ENCODE measurements at places on chromosomes 6 and 20. TPM values are rescaled to one million over a fixed set of nuclear protein-coding genes. Genes with fewer than 3 reads are reported as not detected.

DNA sequence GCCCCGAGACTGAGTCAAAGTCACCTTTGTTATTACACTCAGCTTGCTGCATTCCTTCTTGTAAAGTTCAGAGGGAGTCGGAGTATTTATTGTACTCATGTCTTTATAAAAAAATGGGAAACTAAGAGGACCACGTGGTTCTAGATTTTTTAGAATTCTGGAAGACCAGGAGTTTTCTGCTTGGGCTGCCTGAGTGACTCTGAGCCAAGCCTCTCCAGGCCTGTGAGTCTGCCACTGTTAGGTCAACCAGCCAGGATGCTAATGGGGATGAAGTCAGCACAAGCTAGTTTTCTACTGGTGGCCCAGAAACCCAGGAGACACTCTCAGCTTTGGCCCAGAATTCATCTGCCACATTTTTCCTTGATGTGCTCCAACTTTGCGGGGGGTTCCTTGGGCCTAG is 453.5 kb upstream of the SULF2 start:
- H3K36me3 ChIP-seq: no peaks in the 10 kb centered on the region
- no peak overlapping the region for H3K4me3 ChIP-seq
- H3K27me3 ChIP-seq: no peaks in the 10 kb centered on the region

GRCh38 chr20:63731410-63731809 is 5.1 kb upstream of the LIME1 start:
- no peak overlapping the region for H3K27ac ChIP-seq
- no peak for DNase-seq
- H3K4me3 ChIP-seq: no peak overlapping the region
- no peaks in the 10 kb centered on the region for H3K36me3 ChIP-seq

GRCh38 chr6:153045271-153045670 is 42.8 kb upstream of the MTRF1L start:
- H3K27me3 ChIP-seq: no peaks in the 10 kb centered on the region
- H3K36me3 ChIP-seq: no peaks in the 10 kb centered on the region
- no peak overlapping the region for H3K4me3 ChIP-seq
- H3K4me1 ChIP-seq: no peaks in the 10 kb centered on the region
- DNase-seq: no peak

GRCh38 chr6:53630533-53631226 is 34.9 kb downstream of the KLHL31 start:
- no peak overlapping the region for H3K4me3 ChIP-seq
- H3K27me3 ChIP-seq: no peaks in the 10 kb centered on the region

- no peaks in the 10 kb centered on the region for H3K36me3 ChIP-seq
- H3K27ac ChIP-seq: no peak overlapping the region
- peaks cover 14% of the 10 kb centered on the region for H3K4me1 ChIP-seq
- no peaks in the 10 kb centered on the region for H3K27me3 ChIP-seq
These were observed 497.2 kb downstream of the BCKDHB start for GRCh38 chr6:80603679-80604078.

- H3K27ac ChIP-seq: no peak overlapping the region
- DNase-seq: no peak
- H3K4me3 ChIP-seq: no peak overlapping the region
- no peaks in the 10 kb centered on the region for H3K4me1 ChIP-seq
- H3K27me3 ChIP-seq: no peaks in the 10 kb centered on the region
These were observed 113.1 kb downstream of the FOXA2 start for GRCh38 chr20:22471156-22471836.

DNA sequence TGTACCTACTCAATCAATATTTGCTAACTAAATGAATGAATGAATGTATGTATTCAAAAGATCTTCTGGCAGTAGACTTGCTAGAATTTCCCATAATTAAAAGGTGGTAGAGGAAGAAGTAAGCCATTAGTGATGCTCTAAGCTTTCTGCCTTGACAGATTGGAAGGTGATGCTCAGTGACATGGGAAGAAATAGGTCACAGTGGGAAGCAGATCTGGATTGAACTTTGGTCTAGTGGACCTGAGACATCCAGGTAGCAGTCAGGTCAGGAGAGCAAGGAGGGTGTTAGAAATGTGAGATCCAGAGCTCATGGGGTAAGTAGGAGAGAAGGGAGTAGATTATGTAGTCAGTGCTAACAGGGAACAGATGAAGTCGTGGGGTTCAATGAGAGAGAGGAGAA is 106.4 kb downstream of the SNX5 start:
- H3K4me1 ChIP-seq: peaks cover 15% of the 10 kb centered on the region
- H3K27me3 ChIP-seq: no peaks in the 10 kb centered on the region
- no peak overlapping the region for H3K4me3 ChIP-seq
- H3K36me3 ChIP-seq: no peaks in the 10 kb centered on the region
- no peak for DNase-seq
- H3K27ac ChIP-seq: no peak overlapping the region

DNA sequence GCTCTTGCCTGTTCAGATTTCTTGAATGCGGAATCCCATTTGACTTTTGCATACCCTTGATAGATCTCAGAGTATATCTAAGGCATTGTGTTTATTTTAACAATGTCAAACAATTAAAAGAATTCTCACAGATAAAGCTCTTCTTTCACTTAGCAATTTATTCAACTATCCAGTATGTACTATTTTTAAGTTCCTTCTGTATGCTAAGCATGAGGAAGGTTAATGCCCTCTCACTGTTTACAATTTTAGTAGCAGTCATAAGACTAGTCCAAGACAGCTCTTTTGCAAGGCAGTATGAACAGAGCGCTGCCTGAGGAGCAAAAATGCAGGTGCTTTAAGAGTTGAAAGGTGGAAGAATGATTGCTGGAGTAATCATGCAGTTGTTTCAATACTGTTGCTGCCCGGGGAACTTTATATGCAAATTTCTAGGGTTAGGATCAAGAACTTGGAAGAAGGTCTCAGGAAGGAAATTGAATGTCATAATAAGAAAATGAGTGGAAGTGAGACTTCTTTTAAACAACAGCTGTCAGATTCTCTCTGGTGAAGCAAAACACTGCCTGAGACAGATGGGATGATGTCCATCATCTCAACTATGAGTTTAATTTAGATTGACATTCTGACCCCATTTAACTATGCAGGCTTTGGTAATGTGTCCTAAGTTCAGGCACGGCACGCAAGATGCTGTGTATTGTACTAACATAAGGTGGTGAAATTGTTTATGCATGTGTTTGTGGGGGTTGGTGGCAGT is 1303.5 kb upstream of the CITED2 start:
- H3K4me3 ChIP-seq: no peak overlapping the region
- no peak overlapping the region for H3K27ac ChIP-seq
- no peaks in the 10 kb centered on the region for H3K36me3 ChIP-seq
- H3K27me3 ChIP-seq: no peaks in the 10 kb centered on the region
- DNase-seq: no peak
- H3K4me1 ChIP-seq: no peaks in the 10 kb centered on the region

- no peaks in the 10 kb centered on the region for H3K27me3 ChIP-seq
- no peak overlapping the region for H3K27ac ChIP-seq
- H3K4me3 ChIP-seq: no peak overlapping the region
- no peak for DNase-seq
These were observed 155.9 kb upstream of the UST start for GRCh38 chr6:148590883-148591282.

DNA sequence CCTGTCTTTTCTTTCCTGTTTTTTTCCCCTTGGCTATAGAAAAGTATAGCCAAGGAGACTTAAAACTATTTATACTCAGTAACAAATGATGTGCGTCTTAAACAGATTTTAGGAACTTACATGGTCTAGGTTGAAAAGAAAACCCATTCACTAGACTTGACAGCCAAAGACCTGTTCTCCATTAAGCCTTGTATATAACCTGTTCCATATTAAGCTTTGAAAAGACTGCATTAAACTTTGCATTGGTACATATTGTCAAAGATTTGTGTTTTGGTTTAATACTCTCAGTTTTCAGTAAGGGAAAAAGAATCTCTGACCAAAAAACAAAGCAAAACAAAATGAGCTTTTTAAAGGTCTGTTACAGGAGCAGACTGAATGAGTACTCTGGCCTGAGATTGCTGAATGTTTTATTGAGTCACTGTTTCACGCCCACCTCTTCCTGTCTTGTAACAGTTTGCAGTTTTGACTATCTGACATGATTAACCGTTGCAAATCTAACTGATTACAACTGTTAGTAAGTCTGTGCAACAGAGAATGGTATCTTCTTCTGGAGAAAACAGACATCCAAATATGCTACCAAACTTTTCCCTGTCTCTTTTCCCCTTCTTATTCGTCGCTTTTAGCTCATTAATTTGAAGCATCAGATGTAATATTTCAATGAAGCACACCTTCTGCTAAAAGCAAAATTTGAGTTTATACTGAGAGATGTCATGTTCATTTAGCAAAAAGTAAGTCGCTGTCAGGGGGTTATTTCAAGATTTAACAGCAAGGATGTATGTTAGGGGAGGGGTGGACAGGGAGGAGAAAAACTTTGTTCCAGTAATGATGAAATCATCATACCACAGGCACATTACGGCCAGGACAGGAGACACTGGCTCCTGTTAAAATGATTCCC is 59.1 kb upstream of the SUPT3H start:
- no peaks in the 10 kb centered on the region for H3K36me3 ChIP-seq
- no peaks in the 10 kb centered on the region for H3K27me3 ChIP-seq
- DNase-seq: no peak

DNA sequence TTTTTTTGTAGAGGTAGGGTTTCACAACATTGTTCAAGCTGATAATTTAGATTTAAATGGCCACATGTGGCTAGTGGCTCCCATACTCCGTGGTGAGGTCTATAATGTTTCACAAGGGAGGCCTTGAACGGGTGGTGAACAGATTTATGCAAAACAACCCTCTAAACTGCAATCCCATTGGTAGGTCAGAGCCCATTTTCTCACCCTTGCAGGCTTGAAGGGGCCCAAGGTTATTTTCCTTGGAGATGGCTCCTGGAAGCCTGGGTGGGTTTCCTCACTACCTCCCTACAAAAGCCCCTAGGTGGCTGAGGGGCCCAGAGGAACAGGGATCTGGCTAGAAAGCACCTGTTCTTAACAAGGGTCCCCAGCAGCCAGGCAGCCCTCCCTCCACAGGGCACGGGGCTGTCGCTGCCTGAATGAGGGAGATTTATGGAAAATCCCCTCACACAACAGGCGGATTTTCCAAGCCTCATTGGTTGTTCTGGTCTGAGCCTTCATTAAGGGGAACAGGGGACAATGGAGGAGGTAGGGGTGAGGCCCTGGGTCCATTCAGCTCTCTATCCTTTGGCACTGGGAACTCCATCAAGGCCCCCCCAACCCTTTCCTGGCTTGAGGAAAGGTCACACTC is 64.6 kb downstream of the VEGFA start:
- H3K27me3 ChIP-seq: no peaks in the 10 kb centered on the region
- no peaks in the 10 kb centered on the region for H3K36me3 ChIP-seq
- no peak overlapping the region for H3K4me3 ChIP-seq
- DNase-seq: no peak

- no peaks in the 10 kb centered on the region for H3K36me3 ChIP-seq
- peaks cover 5% of the 10 kb centered on the region for H3K4me1 ChIP-seq
- H3K4me3 ChIP-seq: no peak overlapping the region
These were observed 2.0 kb downstream of the COL19A1 start for GRCh38 chr6:69868252-69868804.

- no peak overlapping the region for H3K27ac ChIP-seq
- DNase-seq: no peak
- no peaks in the 10 kb centered on the region for H3K36me3 ChIP-seq
These were observed 8.4 kb downstream of the EPB41L2 start for GRCh38 chr6:131054392-131055250.

DNA sequence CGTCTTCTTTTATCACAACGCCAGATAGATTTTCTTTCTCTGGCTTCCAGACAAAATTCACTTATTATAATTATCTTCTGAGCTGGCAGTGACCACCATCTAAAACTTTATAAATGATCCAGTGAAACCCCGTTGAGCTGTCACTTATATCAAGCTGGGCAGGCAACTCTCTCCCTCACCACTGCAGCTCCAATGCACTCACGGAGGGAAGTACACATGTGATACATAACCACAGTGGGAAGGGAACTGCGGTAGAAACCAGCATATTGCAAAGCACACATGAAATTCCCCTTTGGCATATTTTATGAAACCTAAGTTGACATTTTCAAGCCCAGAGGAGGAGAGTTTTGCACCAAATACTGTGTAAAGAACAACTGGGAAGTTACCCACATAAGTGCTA is 536.9 kb downstream of the HACE1 start:
- H3K27me3 ChIP-seq: no peaks in the 10 kb centered on the region
- H3K36me3 ChIP-seq: no peaks in the 10 kb centered on the region
- DNase-seq: no peak
- H3K4me3 ChIP-seq: no peak overlapping the region
- no peaks in the 10 kb centered on the region for H3K4me1 ChIP-seq
- no peak overlapping the region for H3K27ac ChIP-seq

GRCh38 chr6:161536224-161536630 is 262.4 kb upstream of the AGPAT4 start:
- H3K36me3 ChIP-seq: no peaks in the 10 kb centered on the region
- H3K27me3 ChIP-seq: no peaks in the 10 kb centered on the region
- H3K27ac ChIP-seq: no peak overlapping the region
- no peak overlapping the region for H3K4me3 ChIP-seq
- DNase-seq: no peak

GRCh38 chr6:42220807-42221206 is 3.1 kb upstream of the MRPS10 start:
- DNase-seq: no peak
- peaks cover 13% of the 10 kb centered on the region for H3K4me1 ChIP-seq
- no peaks in the 10 kb centered on the region for H3K27me3 ChIP-seq
- H3K36me3 ChIP-seq: no peaks in the 10 kb centered on the region
- no peak overlapping the region for H3K4me3 ChIP-seq

- H3K27me3 ChIP-seq: no peaks in the 10 kb centered on the region
- DNase-seq: peak; percentile 88
- peak overlapping the region; percentile 99 for H3K27ac ChIP-seq
- peak overlapping the region; percentile 27 for H3K4me3 ChIP-seq
- H3K36me3 ChIP-seq: no peaks in the 10 kb centered on the region
These were observed 87.2 kb downstream of the FKBP5 start for GRCh38 chr6:35601331-35602132.

DNA sequence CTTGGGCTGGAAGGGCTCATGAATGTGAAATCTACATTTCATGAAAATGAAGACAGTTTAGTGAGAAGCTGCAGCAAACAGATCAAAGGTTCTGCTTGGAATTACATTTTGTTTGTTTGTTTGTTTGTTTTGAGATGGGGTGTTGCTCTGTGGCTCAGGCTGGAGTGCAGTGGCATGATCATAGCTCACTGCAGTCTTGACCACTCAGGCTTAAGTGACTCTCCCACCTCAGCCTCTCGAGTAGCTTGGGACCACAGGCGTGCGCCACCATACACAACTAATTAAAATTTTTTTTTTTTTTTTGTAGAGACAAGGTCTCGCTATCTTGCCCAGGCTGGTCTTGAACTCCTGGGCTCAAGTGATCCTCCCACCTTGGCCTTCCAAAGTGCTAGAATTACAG is 5.8 kb downstream of the DSP start:
- no peak overlapping the region for H3K27ac ChIP-seq
- H3K27me3 ChIP-seq: peaks cover 52% of the 10 kb centered on the region
- no peak overlapping the region for H3K4me3 ChIP-seq
- H3K36me3 ChIP-seq: no peaks in the 10 kb centered on the region

The PDE7B gene
- total RNA-seq: 3.6 TPM

The RAMACL gene
- 0.70 TPM for total RNA-seq

The ZC3H12D gene
- total RNA-seq: 0.24 TPM

The PAK5 gene
- total RNA-seq: not detected

The MYL9 gene
- 24.4 TPM for total RNA-seq

The ESF1 gene
- 8.6 TPM for total RNA-seq

The EMILIN3 gene
- total RNA-seq: 0.33 TPM

The LY6G6C gene
- not detected for total RNA-seq

The OPN5 gene
- not detected for total RNA-seq

The PSORS1C2 gene
- not detected for total RNA-seq

The HFE gene
- total RNA-seq: 1.3 TPM

The TCF21 gene
- 0.24 TPM for total RNA-seq

The SIRT5 gene
- 17.8 TPM for total RNA-seq
